ENCODE measurements at places on chromosomes 7 and 10. TPM values are rescaled to one million over a fixed set of nuclear protein-coding genes. Genes with fewer than 3 reads are reported as not detected.

GRCh38 chr10:62541811-62542210 lies 167.6 kb downstream of the ZNF365 start:
- no peaks in the 10 kb centered on the region for H3K27me3 ChIP-seq
- DNase-seq: peak; percentile 76
- no peak overlapping the region for H3K4me3 ChIP-seq
- H3K27ac ChIP-seq: peak overlapping the region; percentile 26
- no peaks in the 10 kb centered on the region for H3K36me3 ChIP-seq

GRCh38 chr7:88299126-88299525 lies 7.6 kb downstream of the STEAP4 start:
- DNase-seq: no peak
- no peak overlapping the region for H3K27ac ChIP-seq
- H3K4me3 ChIP-seq: no peak overlapping the region
- no peaks in the 10 kb centered on the region for H3K4me1 ChIP-seq

GRCh38 chr10:70331486-70332268 lies 47.9 kb upstream of the NPFFR1 start:
- H3K36me3 ChIP-seq: no peaks in the 10 kb centered on the region
- no peaks in the 10 kb centered on the region for H3K27me3 ChIP-seq
- H3K27ac ChIP-seq: no peak overlapping the region
- peaks cover 15% of the 10 kb centered on the region for H3K4me1 ChIP-seq
- H3K4me3 ChIP-seq: no peak overlapping the region

- H3K4me3 ChIP-seq: no peak overlapping the region
- no peak for DNase-seq
- H3K4me1 ChIP-seq: peaks cover 22% of the 10 kb centered on the region
- H3K36me3 ChIP-seq: no peaks in the 10 kb centered on the region
These were observed 68.0 kb downstream of the VOPP1 start for GRCh38 chr7:55504093-55504859.

DNA sequence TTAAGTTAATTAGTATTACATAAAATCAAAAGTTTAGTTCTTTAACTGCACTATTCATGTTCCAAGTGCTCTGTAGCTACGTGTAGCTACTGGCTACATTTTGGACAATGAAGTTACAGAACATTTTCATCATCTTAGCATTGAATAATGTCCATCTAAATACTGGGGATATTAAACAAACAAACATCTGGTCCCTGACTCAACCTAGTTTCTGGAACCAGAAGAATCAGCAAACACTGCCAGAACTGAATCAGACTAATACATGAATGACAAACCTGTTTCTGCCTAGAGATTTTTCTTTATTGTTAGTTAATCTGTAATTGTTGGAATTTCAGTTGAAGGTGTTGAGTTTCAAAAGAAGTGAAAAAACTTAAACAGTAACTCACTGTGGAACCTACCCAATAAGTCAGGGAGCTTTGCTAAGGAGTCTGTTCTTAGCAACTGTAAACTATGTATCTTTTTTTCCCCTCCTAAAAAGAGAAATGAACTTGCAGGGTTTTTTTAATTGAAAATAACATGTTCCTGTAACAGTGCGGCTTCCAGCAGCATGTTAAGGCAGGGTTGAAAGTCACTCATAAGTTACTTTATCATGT lies 58.3 kb downstream of the CDK13 start:
- no peak overlapping the region for H3K4me3 ChIP-seq
- H3K27ac ChIP-seq: no peak overlapping the region

- peaks cover 23% of the 10 kb centered on the region for H3K4me1 ChIP-seq
- no peak overlapping the region for H3K4me3 ChIP-seq
- H3K27me3 ChIP-seq: no peaks in the 10 kb centered on the region
- DNase-seq: no peak
These were observed 10.1 kb downstream of the ADD3 start for GRCh38 chr10:110017907-110018306.

Gene OGDHL
- 0.46 TPM for polyA plus RNA-seq

All from sigmoid colon (tissue), 7 donors.